ENCODE measurements at places on chromosomes 13 and 19.

- DNase-seq, result no peak
Observed at GRCh38 chr13:39875111-39875987, 219.9 kb downstream of the COG6 start.

- DNase-seq, result peak; percentile 76
Observed at GRCh38 chr19:31351056-31351854, 2.0 kb upstream of the TSHZ3 start.

- peak; percentile 80 for DNase-seq
Observed at GRCh38 chr13:42047561-42048341, 697 bp upstream of the DGKH start.

- DNase-seq, result no peak
Observed at GRCh38 chr13:37023871-37024270, 23.3 kb downstream of the EXOSC8 start.

DNA sequence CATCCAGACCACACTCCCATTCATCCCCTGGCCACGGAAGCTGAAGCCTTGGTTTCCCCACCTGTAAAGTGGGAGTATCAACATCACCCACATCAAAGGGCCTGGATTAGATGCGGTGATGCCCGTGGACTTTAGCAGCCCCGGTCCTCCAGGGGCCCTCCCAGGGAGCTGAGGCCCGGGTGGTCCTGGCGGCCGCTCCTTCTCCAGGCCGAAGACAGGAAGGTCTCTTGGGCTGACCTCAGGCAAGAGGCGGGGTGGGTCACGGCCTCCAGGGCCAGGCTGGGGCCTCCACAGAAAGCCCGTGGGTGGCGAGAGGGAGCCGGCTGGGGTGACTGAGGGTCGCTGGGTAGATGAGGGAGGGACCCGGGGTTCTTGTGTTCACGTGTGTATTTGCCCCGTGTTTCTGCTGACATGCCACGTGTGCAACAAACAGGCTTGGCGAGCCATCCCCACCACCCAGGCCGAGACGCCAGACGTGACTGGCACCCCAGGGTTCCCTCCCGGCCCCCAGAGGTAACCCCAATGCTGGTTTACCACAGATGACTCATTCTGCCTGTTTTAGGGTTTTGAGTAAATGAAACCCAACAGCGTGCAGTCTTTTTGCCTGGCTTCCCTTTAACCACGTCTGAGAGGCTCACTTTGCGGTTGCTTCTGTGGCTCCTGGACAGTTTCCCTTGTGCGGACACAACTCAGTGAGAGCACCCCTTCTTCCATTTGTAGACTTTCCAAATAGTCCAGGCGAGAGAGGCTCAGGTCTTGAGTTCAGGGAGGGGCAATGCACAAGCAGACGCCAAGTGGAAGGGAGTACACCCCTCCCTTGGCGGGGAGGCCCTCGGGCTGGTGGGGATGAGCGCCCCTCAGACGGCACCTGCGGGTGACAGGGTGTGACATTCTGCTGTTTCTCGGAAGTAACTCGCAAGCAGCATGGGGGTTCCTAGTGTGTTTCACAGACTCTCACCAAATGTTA, 42.9 kb downstream of the C13orf46 start:
- no peak for DNase-seq

- DNase-seq, result no peak
Observed at GRCh38 chr19:18478545-18479311, 40.8 kb upstream of the ISYNA1 start.

- no peak for DNase-seq
Observed at GRCh38 chr19:15671891-15672579, 852 bp upstream of the CYP4F12 start.

DNA sequence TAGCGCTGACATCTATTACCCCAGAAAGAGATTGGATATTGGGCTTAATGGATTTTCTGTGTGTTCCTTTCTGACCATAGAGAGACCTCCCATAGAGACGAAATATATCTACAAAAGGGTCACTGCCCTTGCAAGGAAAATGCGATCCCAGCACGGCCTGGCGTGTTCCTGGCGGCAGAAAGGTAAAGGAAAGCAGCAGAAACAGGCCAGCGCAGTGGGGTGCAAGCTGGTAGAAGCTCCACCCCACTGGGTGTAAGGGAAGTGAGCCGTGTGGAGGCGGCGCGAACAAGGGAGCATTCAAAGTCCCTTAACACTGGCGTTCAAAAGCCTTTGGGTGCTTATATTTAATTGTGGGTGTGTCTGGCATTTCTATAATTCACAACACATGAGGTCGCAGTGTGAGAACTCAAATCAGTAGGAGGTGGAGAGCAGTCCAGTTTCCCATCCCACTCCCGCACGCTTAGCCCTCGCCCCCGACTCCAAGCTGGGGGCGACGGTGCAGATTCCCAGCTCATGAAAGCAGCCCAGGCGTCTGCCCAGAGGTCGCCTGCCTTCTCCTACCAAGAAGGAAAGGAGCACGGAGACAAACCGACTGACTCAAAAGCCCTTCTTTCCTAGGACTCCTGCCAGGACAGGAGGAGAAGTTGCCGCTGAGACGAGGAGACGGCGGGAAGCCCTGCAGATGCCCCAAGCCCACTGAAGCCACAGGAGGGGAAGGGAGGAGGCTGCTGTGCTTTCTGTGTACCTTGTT, 478.4 kb downstream of the FOXO1 start:
- no peak for DNase-seq

GRCh38 chr13:79353693-79354092, 52.4 kb downstream of the RBM26 start:
- no peak for DNase-seq

DNA sequence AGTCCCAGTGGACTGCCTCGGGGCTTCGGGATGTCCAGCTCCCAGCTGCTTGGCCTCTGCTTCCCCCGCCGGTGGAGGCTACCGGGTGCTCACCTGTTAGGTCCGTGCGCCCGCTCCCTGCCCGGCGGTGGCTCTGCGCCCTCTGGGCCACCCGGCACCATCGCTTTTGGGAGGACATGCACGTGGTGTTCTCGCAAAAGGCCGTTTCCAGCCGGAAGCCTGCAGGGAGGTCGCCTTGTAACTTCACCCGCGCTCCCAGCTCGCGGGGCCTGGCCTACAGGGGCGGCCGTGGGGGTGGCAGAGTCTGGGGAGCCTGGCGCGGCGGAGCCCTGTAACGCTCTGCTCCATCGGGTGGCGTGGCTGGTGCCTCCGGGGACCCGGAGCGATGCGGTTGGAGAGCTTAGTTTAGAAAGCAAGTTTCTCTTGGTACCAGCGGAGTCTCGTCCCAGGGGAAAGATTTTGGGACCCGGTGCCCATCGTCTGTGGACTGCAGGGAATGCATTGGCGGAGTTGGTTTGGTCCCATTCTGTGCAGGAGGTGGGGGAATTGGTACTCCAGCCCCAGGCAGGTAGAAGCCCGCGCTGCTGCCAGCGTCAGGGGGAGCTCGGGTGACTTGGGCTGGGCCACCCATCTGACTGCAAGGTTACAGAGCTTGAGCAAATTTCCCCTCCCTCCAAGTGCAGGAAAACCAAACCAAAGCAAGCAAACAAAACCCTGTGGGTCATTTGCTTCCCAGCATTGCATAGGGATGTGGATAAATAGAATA, 673 bp downstream of the SPATA13 start:
- no peak for DNase-seq

- no peak for DNase-seq
Observed at GRCh38 chr19:44582581-44583265, 30.6 kb upstream of the IGSF23 start.

DNA sequence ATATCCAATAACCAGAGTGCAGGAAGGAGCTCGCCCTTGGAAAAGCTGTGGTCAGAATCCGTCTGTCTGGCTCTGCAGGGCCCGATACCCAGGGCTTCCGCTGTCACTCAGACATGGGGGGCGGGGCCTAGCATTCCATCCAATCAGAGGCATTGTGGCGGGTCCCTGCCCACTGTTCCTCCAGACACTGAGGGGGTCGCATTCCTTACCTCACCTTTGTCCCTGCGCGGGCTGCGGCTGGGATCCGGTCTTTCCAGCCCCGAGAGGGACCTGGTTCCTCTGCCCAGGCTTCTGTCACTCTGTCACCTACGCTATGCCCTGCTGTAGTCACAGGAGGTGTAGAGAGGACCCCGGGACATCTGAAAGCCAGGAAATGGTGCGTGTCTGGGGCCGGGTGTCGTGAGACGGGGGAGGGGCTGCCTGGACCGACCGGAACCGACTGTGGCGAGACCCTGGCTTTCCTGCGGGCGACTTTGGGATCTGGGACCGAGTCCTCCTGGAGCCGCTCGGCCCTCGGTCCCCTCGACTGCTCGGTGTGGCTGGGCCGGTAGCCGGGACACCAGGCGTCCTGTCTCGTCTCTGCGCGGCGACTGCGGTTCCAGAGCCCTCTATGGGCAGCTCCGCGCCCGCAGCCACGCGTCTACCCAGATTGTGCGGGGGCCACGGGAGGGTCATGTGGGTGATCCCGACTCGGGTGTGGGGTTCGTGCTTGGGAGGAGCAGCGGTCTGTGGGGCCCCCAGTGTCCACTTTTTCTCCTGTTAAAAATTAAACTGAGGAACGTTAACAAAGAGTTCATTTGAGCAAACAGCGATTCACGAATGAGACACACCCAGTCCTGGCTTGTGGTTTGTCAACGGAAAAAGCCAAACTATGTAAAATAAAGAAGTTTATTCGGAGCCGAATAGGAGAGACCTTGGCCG, at the start of gene ZNF69:
Gene ZNF69, plus strand, starts transcription at position 172 of the 921 bp plus-strand sequence. Its CDS starts 142 bp downstream, at position 314.
- peak; percentile 94 for DNase-seq

- no peak for DNase-seq
Observed at GRCh38 chr13:110571896-110572777, 10.6 kb upstream of the RAB20 start.

DNA sequence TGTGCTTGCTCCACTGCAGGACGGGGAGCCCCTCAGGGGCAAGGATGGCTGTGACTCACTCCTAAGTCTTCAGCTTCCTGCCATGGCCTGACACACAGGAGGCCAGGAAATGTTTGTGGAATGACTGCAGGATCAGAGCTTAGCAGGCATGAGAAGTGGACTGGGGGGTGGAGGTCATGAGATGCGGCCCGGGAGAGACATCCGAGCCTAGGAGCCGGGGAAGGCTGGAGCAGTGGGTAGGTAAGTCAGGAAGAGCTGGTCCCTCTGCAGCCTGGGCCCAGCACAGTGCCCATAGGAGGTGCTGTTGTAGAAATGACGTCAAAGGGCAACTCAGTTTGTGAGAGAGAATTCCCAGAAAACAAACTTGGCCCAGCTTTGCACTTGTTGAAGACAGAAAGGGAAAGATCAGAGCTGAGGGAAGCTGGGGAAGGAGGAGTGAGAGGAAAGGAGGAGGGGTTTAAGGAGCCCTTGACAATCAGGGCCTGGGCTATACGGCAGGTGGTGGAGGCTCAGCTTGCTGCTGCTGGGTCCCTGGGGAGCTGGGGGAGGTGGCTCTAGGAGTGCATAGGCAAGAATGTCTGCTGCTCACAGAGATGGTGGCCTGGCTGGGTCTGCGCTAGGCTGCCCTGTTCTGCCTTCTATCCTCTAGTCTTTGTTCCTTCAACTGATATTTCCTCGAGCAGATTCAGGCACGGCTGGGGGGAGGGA, 18.5 kb downstream of the POU2F2 start:
- no peak for DNase-seq

GRCh38 chr19:3179739-3180293, 1.2 kb downstream of the S1PR4 start:
- no peak for DNase-seq

DNA sequence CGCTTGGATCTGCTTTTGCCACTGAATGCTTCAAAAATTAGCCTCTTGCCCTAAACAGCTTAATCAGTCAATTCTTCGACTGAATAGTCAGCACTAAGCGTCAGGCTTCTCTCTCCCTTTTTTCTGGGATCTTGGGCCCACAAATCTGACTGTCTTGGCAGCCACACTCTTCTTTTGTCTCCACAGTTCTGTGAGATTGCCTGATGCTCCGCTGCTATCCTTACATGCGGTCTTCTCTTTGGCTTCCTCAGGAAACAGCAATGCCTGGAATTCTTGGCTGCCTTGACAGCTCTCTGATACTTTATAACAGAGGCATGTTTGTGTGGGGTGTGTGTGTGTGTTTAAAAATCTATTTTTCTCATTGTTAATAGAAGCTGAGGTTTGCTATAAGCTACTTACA, 32.6 kb downstream of the ERCC5 start:
- no peak for DNase-seq

GRCh38 chr13:112688560-112689302, 1.1 kb upstream of the ATP11A start:
- DNase-seq, result no peak

DNA sequence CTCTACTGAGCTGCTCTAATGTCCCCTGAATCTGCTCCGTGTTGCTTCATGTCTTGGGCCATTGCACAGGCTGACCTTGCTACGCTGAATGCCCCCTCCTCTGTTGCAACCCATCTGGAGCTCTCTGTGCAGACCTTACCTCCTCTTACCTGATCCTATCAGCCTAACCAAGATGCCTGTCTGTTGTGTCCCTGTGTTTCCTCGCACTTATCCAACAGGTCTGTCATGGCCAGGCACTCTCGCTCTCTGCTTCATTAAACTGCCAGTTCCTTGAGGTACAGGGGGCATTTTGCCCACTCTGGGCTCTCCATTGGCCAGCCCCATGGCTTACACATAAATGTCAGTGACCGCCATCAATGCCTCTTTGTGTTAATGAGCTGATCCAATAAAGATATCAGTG, 277.7 kb upstream of the TSHZ3 start:
- no peak for DNase-seq

GRCh38 chr13:30004204-30004603, 153.8 kb upstream of the UBL3 start:
- DNase-seq, result no peak

DNA sequence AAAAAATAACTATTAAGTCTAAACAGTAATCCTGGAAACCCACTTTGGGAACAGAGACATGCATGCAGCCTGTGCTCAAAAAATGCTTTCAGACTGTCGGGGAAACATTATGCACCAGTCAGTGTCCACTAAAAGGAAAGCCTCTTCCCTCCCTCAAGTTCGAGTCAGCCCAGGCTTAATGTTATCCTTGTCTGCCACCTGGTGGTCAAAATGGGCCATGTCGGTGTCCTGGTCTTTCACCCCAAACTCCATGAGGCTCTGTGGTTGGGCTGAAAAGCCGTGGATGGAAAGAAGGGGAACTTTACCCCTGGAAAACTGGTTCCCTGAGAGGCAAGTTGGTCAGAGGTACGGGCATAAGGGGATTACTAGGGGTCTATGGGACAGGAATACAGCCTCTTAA, 88.4 kb upstream of the ZNF492 start:
- peak; percentile 10 for DNase-seq

DNA sequence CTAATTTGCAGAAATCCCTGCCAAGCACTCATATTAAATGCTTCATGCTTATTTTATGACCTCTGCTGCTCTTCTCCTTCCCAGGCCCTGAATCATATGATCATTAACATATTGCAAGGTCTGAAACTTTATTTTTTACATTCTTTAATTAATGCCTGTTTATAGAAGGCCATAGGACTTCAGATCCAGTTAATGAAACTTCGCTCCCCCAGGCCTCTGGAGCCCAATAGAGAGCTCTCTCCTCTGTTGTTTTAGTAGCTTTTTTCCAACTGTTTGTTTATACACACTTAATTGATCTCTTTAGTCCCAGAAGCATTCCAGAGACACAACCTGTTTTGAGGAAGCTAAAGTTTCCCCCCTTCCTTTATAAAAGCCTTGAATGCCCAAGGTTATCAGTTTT, 68.3 kb downstream of the DACH1 start:
- DNase-seq, result no peak

DNA sequence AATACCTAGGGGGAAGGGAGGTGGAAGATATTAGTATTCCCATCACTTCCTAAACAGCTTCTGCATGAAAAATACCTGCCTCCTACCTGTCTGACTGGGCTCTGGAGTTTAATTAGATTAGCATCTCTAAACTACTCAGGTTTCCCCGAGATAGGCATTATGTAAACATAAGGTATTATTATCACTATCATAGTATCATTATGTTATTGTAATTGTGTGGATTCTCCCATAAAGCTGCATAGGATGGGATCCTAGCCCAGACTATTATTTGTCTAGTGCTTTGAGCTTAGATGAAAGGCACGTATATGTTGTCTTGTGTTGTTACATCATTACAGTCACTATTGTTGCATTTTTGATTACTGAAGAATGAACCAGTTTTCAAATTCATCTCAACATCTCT, 115.2 kb upstream of the SOX21 start:
- no peak for DNase-seq

Measured in right kidney (tissue), 9 donors.